ENCODE measurements at places on chromosomes 5 and 9.

GRCh38 chr5:130183115-130183514, 278.9 kb downstream of the CHSY3 start:
- DNase-seq = no peak

GRCh38 chr5:84411832-84412605, 27.3 kb upstream of the EDIL3 start:
- no peak for DNase-seq

GRCh38 chr5:153678617-153679329, 188.3 kb downstream of the GRIA1 start:
- no peak for DNase-seq

DNA sequence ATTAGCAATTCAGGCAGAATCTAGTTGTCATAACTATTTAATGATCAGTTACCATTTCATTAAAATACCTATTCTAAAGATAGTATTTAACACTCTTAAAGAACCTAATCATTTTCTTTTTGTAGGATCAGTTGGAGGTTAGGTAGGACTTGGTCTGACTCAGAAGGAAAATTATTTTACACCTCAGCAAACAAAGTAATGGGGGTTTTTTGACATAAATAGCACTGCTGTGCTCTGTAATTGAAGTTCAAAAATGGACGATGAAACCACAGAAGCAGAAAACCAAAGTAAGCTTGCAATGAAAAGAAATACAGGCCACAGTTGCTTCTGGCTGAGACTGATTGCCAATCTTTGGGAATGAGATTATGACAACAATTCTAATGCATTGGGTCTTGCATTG, 187.0 kb upstream of the TRPM3 start:
- DNase-seq = no peak

- DNase-seq = no peak
These were observed 70.0 kb downstream of the NLN start for GRCh38 chr5:65791712-65792673.

DNA sequence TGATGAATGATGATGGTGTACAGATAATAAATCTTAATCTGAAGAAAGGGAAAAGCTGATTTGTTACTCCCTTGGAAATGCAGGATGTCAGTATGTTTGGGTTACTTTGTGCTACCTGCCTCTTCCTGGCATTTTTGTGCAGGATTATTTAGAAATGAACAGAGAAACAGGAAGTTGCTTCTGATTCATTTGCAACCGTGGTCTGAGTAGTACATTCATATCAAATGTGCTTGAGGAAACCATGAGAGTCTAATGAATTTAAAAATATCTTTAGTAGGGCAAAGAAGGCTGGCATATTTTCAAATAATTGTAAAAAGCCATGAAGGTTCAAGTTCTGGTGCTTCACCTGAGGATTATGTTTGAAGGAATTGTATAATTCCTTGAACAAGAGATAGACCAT, 391.6 kb downstream of the TMEM161B start:
- DNase-seq = no peak

GRCh38 chr5:34656001-34656699, at the start of gene RAI14:
Gene RAI14, plus strand, starts transcription at chr5:34656328. Its CDS starts 30,592 bp downstream, at chr5:34686920.
- no peak for DNase-seq

DNA sequence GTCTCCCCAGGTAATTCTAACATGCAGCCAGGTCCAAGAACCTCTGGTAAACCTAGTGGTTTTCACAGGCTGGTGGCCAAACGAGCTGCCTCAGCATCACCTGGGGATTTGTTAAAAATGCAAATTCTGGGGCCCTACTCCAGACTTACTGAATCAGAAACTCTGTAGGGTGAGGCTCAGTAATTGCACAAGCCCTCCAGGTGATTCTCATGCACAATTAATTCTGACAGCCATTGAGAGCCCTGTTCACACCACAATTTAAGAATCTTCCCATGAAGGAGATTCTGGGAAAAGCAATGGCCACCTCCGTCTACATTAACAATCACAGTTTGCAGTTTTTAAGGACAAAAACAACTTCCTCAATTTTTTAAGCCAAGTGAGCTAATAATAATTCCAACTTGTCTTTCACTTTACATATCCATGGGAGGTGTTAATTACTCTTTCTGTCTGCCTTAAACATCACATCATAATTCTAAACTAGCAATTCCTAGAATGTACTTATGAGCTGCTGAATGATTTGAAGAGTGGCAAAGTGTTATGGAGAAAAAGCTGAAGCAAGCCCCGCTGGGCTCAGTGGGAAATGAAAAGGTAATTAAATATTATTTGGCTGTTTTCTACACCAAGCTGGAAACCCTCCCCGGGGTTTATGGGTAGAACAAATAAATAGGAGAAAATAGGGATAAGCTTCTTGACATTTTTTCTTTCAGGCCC, 70.0 kb downstream of the GLDC start:
- DNase-seq = no peak

DNA sequence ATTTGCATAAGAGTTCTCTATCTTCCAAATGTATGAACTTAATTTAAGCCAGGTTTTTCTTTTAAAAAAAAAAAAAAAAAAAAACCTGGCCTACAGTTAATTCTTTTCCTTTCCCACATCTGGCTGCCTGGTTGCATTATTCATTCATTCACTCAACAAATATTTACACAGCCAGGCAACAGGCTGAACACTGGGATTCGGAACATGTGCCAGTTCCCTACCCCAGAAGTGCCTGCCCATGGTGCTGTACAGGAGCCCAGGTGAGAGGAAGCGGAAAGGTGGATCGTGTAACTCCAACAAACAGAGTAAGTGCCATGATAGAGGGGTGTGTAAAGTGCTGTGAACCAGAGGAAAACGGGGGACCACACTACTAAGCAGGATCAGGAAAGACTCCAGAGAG, 93.6 kb downstream of the CDK5RAP2 start:
- DNase-seq = no peak

GRCh38 chr9:19641046-19641445, 147.8 kb downstream of the SLC24A2 start:
- no peak for DNase-seq
